ENCODE measurements at places on chromosomes 16 and 17.

DNA sequence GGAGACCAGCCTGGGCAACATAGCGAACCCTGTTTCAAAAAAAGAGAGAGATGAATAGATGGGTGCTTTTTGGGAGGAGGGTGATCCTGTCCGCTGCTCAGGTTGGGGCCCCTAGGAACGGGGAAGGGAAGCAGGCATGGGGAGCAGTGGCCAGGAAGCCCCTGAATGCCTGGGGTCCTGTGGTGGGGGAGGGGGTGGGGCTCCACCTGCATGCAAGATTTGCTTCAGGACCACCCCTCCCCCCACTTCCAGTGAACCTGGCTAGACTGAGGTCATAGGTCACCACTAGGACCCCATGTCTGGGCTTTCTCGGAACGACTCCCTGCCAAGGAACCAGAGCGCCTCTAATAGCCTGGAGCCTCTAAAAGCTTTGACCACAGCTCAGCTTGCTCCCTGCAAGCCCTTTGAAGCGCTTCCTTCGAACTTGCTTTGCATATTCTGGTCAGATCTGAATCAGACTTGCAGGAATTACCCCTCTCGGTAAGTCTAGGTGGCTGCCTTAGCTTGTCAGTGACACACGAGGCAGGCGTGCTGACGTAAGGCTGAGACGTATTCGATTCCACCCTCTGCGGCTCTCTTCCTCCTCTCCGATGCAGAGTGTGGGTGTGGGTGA is 3.7 kb downstream of the SOCS3 start:
- DNase-seq, result no peak

DNA sequence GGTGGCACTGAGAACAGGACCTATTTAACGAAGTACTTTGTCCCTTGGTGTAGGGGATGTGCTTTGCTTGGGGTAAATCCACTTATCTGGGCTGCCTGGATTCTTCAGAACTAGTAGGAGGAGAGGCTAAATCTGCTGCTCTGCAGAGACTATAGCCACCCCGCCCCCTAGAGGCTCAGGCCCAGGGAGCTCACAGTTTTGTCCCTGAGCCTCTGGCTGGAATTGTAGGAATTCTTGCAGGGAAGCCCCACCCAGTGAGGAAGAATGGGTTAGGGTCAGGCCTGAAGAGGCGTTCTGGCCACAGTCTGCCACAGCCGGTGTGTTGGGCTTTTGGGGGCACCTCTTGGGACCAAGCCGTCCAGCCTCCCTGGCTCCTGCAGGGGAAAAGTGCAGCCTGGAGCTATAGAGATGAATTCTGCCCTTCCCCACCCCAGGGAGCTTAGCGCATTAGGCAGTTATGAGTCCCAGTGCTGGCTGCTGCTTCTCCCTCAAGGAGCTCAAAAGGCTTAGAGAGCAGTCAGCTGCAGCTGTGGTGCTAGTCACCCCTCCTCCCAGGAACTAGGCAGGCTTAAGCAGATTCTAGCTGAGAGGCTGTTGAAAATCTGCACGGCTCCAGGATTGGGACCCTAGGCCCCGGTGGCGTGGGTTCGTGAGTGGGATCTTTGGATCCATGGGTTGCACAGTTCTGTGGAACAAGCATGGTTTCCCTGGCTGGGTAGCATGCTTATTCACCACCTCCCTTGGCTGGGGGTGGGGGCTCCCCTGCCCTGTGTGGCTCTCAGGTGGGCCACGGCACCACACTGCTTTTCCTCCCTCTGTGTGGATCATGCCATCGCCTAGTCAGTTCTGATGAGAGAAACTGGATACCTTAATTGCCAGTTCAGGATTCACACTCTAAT is 237.4 kb upstream of the TOM1L1 start:
- no peak for DNase-seq

DNA sequence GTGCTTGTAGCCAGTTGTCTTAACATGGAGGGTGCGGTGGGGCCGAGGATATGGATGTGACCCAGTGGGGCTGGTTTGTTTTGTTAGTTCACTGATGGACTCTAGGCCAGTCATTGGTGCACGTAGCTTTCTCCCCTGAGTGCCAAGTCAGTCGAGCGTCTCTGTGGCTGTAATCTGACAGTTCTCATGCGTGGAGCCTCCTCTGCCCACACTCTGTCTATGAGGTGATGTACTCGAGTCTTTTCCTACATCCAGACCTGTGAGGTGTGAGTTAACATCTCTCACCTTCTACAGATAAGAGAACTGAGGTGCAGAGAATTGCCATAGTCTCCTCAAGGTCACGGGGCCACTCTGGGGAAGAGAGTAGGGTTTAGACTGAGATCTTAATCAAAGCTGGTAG is 90.2 kb downstream of the MARCHF10 start:
- no peak for DNase-seq

DNA sequence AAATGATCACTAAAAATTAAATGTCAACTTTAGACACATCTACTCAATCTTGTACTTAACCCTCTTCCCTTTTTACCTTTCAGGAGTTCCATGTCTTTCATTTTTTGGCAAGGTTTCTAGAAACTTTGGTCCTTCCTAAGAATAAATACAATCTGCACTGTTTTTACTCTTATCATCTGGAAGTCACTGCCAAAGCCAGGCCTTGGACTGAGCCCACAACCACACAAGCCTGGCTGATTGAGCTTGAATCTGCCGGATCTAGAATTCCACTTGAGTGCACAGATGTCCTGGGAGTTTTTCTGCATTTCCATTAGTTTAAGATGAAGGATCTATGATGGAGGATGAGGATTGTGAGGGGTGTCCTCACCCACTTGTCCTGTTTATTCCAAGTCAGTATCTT is 126.1 kb downstream of the VPS53 start:
- no peak for DNase-seq

DNA sequence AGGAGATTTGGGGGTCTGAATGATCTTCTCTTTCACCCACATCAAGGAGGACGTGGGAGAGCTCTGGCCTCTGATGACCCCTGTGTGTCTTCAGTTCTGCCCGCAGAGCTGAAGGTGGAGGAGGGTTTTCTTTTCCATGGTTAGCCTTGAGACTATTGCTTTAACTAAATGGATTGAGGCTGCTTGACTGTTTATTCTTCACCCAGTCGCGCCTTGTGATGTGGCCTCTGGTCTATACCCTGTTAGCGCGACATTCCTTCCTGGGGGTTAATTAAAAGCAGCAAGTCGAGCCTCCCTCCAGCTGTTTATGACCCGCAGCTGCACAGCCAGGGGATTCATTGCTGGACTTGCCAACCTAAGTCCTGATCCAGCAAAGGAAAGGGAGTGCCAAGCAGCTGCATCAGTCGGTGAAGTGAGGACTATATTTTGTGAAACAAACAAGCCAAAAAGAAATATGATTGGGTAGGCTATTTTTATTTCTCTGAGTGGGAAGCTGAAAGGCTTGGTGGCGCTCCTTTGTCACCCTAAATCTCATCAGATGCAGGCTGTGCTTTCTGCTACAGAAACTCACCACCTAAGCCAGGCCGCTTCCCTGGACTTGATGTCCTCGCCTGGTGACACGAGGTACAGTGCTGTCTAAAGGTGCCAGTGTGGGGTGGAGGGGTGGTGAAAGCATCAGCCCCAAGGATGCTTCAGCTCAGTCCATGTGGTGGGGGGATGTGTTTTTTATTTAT is 11.0 kb upstream of the SEC14L1 start:
- peak; percentile 16 for DNase-seq

DNA sequence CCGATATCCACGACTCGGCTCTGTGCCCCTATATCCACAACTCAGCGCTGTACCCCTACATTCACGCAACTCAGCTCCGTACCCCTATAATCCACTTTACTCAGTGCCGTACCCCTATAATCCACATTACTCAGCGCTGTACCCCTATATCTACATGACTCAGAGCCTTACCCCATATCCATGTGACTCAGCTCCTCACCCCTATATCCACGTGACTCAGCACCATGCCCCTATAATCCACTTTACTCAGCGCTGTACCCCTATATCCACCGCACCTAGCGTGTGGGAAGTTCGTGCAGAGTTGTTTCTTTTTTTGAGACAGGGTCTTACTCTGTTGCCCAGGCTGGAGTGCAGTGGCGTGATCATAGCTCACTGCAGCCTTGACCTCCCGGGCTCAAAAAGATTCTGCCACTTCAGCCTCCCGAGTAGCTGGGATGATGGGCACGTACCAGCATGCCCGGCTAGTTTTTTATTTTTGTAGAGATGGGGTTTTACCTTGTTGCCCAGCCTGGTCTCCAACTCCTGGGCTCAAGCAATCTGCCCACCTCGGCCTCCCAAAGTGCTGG is 17.4 kb downstream of the CYB5D2 start:
- no peak for DNase-seq

GRCh38 chr17:18997650-18998196 is 6.8 kb downstream of the FAM83G start:
- no peak for DNase-seq

- no peak for DNase-seq
Measured at GRCh38 chr17:6096201-6097004, 26.2 kb downstream of the WSCD1 start.

DNA sequence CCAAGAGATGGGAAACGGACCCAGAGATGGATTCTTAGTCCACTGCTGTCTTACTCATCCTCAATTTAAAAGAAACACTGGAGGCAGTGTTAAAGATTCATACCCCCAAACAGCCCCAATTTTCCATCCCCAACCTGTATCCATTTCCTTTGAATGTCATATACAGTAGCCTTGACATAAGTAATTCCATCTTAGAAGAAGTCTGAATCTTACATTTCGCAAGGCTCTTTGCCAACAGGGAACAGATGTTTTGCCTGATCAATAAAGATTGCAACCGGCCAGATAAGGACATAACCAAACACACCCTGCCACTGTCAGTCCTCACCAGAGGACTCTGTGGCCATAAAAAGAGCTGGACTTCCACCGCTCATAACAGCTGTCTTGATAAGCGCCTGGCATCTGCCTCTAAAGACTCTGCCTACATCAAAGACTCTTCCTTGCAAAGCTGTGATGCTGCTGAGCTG is 59.0 kb upstream of the MED9 start:
- no peak for DNase-seq

DNA sequence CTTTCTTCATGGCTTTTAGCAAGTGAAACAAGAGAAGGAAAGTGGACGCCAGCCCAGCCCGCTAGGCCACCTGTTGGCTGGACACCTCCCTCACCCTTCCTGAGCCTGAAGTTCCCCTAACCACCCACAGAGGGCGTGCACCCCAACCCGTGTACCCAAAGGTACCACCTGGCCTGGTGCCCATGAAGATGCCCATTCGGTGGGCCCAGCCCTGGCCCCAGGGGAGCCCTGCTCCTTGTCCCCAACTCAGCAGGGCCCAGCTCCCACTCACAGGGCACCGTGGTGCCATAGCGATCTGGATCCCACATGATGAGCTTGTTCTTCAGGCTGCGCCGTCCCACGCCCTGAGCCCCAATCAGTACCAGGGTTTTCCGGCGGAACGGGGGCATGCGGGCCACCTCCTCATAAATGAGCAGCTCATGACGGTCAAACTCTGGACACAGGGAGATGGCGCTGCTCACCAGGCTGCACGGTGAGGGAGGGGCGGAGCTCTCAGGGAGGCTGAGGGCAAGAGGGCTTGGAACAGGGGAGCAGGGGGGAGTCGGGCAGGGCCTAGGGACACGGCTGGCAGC is 26.8 kb downstream of the MPP2 start:
- DNase-seq, result peak; percentile 48

DNA sequence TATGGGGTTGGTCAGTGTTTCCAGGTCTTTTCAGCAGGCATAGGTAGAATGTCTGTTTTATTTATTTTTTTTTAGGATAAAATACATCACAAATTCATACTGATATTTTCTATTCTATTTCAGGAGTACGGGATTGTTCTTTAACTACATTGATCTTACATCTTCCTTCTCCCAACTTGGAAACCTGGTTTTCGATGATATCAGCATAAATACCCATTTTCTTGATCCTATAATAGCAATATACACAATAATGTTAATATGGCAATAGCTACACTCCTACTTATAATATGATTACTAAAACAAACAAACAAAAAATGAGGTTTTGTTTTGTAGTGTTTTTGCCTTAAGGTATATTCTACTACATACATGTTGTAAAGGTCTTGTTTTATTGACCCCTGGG is 962.4 kb upstream of the GOT2 start:
- no peak for DNase-seq

DNA sequence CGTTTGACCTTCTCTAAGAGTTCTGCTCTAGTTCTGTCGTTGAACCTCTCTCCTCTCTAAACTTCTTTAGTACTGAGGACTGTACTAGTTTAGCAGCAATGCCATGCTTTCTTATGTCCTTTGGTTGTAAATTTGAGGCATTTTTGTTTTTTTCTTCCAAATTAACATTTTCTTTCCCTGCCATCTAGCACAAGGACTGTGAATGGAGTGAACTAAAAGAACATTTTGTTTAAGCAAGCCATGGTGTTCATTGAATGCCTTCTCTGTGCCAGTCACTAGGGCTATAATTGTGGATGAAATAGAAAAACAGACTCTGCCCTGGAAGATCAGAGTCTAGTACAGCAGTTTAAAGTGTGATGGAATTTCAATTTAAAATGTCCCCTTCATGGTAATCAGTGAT is 137.9 kb downstream of the FTO start:
- no peak for DNase-seq

- DNase-seq, result no peak
Measured at GRCh38 chr17:63960006-63960405, 12.7 kb downstream of the SCN4A start.

- DNase-seq, result no peak
Measured at GRCh38 chr17:72274614-72275013, 153.8 kb downstream of the SOX9 start.

DNA sequence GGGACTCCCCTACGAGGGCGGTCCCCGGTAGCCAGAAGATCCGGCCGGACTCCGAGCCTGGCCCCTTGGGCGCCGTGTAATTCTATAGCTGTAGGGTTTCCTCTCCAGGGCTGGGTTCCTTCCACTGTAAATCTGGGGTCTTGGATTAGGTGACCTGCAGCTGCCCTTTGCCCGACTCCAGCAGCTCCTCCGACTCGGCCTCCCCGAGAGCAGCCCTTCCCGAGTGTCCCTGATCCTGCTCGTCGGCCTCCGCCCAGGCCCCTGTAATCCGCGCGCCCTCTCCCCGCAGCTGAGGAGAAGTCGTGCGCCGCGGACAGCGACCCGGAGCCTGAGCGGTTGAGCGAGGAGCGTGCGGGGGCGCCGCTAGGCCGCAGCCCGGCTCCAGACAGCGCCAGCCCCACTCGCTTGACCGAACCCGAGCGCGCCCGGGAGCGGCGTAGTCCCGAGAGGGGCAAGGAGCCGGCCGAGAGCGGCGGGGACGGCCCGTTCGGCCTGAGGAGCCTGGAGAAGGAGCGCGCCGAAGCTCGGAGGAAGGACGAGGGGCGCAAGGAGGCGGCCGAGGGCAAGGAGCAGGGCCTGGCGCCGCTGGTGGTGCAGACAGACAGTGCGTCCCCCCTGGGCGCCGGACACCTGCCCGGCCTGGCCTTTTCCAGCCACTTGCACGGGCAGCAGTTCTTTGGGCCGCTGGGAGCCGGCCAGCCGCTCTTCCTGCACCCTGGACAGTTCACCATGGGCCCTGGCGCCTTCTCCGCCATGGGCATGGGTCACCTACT is 5.5 kb downstream of the TBX2 start:
- no peak for DNase-seq

- no peak for DNase-seq
Measured at GRCh38 chr17:4725646-4726310, 5.5 kb upstream of the MED11 start.

DNA sequence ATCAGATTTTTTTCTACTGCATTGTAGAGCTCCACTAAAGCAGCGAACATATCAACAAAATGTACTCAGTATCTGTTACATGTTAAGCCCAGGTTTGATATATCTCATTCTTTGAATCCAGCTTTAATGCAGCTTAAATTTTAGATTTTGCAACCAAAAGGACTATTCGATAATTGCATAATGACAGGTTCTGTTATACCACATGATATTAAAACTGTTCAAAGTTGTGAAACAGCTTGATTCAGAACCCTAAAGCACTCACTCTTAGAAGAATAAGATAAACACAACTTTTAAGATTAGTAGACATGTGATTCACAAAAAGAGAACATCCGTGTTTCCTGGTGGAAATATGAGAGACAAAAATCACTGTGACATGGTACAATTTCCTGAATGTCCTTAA is 427.9 kb downstream of the CDH11 start:
- DNase-seq, result no peak
